Activated T-cell treated with anti-CD3 and anti-CD28 coated beads for 48 hours (primary cell): ENCODE measurements at places on chromosomes 13 and 19.

DNA sequence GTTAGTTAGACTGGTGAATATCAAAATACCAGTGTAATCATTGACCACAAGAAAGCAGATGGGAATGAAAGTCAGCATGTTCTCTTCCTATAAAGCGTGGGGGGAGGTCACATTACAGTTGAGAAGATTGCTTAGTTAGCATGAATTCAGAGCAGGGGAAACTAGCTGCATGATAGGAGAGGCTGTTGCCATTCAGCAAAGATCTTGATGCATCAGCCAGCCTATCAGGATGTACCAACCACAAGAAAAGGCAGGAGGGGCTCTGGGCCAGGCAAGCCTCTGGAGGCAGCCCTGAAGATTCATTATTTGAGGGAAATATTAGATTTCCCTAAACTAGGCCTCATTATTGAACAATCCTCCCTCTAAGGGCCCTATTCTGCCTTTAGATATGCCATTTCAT lies 5.0 kb upstream of the MTMR6 start:
- DNase-seq: no peak

- DNase-seq: no peak
These were observed 17.1 kb downstream of the GPATCH1 start for GRCh38 chr19:33098055-33098534.

DNA sequence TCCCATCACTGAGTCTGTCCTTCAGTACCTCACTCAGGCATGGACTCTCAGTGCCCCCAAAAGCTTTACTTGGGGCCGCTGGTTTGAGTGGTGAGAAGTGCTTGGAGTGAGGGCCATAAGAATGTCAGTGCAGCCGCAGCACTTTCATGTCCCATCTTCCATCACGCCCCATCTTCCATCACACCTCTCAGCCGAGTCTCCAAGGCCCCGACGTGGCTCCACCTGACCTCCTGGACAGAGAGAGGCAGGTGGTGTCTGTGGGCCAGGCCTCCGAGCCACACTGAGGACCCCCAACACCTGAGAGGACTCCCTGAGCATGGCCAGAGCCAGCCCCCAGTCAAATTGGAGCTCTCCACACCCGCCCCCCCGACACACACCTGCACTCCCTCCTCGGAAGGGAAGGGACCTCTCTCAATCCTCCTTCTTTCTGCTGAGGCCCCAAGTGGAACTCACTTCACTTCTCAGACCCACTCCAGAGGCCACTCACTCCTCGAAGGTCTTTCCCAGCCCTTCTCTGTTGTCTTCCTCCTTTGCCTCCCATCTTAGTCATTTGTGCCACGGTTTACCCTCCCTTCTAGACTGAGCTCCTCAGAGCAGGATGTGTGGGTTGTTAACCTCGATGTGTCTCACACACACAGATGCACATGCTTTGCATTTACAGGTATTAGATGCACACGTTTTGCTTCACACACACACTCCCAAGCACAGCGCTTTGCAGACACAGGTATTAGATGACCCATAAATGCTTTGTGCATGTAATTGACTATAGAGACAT lies 65.7 kb upstream of the ATP12A start:
- DNase-seq: no peak

GRCh38 chr13:106507560-106508274 lies 27.7 kb downstream of the EFNB2 start:
- DNase-seq: peak; percentile 3

- no peak for DNase-seq
These were observed 59.1 kb upstream of the CEACAM8 start for GRCh38 chr19:42653841-42654240.

- DNase-seq: no peak
These were observed 4.0 kb downstream of the SERPINE3 start for GRCh38 chr13:51343475-51343874.

GRCh38 chr13:79796136-79796535 lies 315.2 kb downstream of the NDFIP2 start:
- no peak for DNase-seq

DNA sequence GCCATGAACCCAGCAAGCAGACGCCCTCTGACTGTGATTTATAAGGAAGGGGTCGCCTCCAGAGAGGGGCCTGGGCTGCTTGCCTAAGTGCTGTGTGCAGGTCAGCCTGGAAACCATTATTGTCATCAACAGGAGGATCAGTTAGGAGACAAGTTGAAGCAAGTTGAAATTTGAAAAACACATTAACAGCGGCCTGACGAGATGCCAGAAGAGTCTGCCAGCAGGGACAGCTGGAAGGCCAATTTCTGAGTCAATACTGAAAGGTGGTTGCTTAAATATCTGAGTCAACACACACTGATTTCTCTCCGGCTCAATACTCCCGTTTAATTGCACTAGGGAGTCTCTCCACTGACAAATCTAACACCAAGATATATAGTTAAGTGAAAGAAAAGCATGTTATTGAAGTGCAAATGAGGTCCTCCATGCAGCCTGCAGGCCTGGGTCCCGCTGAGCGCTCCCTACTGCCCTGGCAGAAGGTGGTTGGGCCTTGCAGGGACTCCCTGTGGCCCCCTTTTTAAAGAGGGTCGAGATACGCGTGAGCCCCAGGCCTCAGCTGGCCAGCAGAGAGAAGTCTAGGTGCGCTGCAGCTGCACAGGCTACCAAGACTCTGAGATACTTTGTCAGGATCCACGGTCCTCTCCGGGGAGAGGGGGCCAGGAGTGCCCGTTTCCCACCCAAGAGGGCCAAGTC lies 91.1 kb downstream of the RNASEH2B start:
- no peak for DNase-seq

DNA sequence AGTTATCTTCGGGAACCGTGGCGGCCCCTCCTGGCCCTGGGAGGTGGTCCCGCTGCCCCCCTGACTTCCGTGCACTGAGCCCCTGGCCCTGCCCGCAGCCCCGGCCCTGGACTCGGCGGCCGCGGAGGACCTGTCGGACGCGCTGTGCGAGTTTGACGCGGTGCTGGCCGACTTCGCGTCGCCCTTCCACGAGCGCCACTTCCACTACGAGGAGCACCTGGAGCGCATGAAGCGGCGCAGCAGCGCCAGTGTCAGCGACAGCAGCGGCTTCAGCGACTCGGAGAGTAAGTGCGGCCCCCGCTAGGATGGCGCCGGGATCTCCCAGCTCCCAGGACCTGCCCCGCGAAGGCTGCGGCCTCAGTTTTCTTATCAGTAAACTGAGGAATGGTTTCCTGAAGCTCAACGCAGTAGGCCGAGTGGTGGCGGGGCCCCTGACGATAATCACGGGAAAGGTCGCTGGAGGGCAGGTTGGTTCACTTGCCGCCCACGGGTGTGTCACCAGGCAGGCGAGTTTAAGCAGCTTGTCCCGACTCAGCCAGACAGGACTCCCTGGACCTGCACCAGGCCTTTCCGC lies 924 bp downstream of the RGCC start:
- no peak for DNase-seq

DNA sequence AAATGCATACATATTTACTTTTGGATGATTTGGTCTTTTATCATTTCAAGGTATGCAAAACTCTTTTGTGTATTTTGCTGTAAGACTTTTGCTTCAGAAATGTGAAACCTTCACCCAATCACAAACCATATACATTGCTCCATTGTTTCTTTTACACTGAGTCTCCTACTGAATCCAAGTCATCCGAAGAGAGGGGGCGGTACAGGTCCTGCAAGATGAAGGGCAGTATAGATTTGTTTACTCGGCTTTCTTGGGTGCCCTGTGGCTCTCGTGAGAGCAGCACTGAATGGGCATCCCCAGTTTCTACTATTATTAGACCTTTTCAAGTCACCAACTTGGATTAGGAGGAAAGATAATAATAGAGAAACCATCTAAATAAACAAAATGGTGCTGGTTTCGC lies 280.6 kb downstream of the DCLK1 start:
- DNase-seq: no peak

GRCh38 chr19:29806098-29806866 lies 5.5 kb upstream of the CCNE1 start:
- DNase-seq: no peak

DNA sequence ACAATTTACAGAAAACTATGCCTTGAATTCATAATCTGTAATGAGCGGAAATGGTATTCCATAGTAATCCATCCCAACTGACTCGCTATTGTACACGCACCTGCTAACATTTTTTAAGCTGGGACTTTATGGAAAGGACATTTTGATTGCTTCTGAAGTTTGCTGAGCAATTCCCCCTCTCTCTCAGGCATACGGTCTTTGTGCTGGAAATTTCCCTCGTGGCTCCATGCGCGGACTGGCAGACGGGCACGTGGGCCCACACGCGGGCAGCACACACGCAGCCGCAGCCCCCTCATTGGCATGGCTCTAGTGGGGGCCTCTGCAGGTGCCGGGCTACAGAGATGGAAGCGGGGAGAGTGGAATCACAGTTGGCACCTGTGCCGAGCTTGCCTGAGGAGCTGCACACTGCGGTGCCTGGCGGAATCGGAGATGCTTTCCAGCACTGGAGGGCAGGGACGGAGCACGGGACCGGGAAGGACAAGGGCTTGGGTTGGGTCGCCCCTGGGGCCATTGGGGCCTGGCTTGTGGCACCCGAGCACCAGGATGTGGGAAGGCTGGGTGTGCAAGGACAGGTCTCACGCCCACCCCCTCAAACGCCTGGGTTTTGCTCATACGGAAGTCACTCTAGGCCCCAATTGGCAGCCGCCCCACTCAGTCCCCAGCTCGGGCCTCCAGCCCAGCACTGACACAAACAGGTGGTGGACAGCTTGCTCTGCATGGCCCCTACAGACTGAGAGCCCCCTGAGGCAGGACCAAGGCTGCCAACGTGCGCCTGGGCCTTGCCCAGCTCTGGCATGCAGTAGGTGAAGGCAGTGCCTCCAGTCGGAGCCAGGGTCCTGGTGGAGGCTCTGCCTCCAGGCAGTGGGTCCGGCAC lies 30.2 kb upstream of the CCNE1 start:
- no peak for DNase-seq

DNA sequence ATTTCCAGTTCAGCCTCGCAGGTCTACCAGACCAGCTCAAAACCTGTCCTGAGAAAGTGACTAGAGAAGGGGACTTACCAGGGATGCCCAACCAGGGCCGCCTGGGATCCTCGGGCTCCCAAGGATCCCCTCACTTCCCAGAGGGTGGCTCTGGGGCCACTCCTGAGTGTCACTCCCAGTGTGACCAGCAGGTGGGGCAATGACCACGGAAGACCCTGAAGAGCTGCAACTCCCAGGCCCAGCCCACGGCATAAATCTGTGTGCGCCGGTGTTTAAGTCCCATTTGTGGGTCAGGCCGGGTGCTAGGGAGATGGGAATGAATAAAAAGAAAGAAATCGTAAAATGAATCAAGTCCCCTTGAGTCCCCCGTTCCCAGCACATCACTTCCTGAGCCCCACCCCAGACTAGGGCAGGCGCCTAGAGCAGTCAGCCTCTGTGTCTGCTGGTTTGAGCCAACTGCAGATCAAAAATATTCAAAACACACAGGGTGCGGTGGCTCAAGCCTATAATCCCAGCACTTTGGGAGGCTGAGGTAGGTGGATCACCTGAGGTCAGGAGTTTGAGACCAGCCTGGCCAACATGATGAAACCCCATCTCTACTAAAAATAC lies 10.7 kb downstream of the PTGIR start:
- DNase-seq: peak; percentile 76

GRCh38 chr13:78306519-78307206 lies 296.7 kb downstream of the POU4F1 start:
- no peak for DNase-seq

DNA sequence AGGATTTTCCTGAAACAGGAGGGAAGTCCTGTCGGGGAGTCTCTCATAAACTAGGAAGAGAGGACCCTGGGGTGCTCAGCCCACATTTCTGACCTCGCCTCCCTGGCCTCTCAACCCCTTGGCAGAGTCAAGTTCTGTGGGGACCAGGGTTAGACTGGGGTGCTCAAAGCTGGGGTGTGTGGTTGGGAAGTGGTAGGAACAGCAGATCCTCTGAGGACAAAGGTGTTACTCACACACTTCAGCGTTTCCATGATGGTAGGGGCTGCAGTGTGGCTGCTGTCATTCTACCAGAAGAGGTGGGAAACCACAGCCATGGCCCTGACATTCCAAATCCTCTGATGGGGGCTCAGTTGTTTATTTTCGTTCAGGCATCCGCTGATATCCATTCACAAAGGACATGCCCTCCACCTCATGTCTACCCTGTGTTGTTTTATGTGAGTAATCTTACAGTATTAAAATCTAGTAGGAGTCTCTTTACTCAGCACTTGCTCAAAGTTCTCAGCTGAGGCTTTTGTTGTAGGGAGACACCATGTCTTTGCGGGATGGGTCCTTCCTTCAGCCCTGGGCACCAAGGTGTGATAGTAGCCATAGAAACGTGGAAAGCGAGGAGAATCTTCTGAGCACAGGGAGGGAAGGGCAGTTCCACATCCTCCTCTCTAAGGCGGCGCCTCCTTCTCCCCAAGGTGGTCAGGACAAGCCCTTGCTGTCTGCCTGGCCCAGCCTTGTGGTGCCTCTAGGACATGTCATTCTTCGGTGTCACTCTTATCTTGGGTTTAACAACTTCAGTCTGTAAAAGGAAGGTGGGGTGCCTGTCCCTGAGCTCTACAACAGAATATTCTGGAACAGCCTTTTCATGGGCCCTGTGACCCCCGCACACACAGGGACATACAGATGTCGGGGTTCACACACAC lies 1.5 kb downstream of the KIR2DL3 start:
- DNase-seq: no peak

GRCh38 chr19:14401468-14402195 lies 17.5 kb downstream of the DDX39A start:
- no peak for DNase-seq

DNA sequence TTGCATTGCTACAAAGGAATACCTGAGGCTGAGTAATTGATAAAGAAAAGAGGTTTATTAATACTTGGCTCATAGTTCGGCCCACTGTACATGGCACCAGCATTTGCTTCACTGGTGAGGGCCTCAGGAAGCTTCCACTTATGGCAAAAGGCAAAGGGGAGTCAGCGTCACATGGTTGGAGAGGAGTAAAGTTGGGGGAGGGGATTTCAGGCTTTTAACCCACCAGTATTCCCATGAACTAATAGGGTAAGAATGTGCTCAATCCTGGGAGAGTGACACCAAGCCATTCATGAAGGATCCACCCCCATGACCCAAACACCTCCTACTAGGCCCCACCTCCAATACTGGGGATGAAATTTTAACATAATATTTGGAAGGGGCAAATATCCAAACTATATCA lies 82.5 kb upstream of the MYCBP2 start:
- no peak for DNase-seq

DNA sequence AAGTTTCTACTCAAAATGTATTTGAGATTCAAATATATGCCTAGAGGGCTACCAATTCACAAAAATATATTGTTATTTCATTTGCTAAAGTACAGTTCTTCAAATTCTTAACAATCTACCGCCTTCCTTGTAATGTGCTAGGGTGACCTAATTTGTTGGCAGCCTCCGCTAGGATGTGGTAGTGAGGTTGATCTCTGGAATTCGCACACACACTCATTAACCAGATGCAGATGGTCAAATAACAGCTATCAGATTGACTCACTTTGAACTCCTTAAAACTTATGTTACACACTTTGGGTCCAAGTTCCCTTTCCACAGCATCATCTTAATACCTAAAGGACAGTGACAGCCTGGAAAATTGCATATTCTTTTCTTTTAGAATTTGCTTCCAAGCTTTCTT lies 367.3 kb downstream of the DCT start:
- DNase-seq: no peak
